ENCODE measurements at places on chromosomes 4 and X.

GRCh38 chrX:129493643-129494042, 29.6 kb downstream of the SMARCA1 start:
- DNase-seq = peak; percentile 66

DNA sequence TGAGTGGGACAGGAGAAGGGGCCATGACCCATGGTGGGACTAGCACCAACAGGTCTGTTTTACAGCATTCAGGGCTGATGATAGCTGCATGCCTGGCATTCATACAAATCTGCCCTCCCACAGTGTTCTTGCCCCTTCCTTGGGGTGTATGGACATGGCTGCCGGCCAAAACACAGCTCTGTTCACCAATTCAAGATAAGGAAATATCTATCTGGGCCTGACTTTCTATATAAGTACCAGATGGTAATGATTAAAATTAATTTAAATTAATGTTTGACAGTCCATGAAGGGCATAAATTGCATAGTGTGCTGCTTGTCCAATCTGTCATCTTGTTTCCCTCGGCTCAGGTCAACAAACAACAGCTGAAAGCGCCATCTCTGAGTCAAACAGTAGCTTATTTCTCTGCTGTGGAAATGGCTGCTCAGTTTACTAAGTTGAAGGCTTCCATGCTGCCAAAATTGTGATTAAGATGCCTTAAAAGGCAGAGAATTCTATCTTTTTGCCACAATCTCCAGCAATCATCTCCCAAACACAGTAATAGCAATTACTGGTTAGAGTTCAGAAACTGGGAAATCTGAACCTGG, 67.0 kb upstream of the TSPAN7 start:
- no peak for DNase-seq

DNA sequence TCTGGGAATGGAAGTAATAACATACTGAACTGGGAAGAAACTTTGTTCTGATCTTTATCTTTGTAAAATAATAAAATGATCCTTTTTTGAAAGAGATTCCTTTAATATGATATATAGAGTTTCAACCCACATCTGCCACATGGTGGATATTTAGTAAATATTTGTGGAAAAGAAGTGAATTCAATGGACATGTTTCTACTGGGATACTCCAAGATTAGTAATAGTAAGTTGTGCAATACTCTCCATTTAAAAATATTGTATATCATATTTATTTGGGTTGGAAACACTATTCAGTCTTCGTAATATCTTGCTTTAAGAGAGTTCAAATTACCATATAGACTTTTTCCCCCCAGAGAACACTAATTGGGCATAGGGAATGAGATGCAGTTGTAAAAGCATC, 17.8 kb upstream of the ARSJ start:
- DNase-seq = no peak

GRCh38 chrX:133630362-133630761, 215.1 kb upstream of the GPC4 start:
- no peak for DNase-seq

GRCh38 chr4:9988933-9989332, 32.4 kb downstream of the SLC2A9 start:
- DNase-seq = no peak

DNA sequence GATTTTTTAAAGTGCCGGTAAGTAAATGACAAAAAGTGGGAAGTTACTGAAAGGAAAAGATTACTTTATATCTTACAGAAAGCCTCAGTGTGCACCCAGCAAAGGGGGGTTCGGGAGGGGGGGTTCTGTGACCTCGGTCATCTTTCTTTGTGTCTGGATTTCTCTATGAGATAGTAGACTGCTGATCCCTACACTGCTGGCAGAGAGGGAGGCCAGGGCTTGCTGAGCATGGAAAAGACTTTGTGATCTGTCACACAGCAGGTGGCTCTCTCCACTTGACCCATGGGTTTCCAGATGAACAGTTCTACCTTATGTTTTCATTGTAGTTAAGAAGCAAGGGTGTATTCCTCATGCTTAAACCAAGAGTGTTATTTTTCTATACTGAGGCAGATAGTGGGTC, 475.6 kb downstream of the PCDH10 start:
- DNase-seq = no peak

GRCh38 chr4:7365462-7366179, 69.1 kb downstream of the PSAPL1 start:
- DNase-seq = no peak

DNA sequence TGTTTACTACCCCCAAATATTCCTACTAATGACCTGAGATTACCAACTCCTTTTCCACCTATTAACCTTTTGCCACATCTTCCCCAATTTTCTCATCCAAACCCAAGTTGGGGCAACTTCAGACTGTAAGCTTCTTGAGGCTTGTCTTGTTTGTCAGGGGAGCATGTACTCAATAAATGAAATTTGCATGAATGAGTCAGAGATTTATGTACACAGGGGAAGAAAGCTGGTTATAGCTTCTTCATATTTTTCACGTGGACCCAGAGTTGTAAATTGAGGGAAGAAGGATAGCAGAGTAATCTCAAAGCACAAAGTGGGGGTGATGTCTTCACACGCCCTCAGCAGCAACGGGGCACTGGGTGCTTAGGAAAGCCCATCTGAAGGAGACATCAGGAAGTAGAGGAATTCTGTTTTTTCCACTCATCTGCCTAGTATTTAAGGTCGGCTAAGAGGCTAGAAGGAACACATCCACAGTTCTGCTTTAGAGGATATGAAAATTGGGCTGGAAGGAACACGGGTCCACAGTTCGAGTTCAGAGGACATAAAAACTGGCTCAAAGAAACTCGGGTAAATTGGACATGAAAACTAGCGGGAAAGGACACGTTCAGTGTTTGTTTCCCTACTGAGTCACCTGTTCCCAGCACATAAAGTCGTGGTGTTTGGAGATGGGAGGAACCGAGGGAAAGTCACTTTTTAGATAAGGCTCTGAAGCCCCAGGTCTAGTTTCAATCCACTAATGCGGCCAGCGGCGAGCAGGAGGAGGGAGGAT, 696 bp upstream of the CA5B start:
- DNase-seq = peak; percentile 46

GRCh38 chrX:48617542-48618340, 20.4 kb downstream of the WDR13 start:
- peak; percentile 56 for DNase-seq

DNA sequence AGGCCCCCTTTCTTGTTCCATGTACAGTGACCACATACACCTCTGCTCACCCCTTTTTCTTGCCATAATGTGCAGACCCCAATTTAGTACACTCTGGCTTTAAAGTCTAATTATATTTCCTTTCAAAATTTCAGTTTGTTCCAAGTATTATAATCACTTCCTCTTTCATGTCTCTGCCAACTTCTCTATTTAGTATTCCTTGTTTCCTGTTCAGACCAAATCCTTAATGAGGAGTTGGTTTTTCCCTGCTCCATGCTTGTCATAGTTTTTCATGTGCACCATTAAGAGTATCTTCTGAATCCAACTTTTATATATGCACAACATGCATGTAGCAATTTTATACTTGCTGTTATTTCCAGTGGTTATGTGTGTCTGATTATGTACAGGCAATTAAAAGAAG, 32.3 kb downstream of the USP53 start:
- no peak for DNase-seq

DNA sequence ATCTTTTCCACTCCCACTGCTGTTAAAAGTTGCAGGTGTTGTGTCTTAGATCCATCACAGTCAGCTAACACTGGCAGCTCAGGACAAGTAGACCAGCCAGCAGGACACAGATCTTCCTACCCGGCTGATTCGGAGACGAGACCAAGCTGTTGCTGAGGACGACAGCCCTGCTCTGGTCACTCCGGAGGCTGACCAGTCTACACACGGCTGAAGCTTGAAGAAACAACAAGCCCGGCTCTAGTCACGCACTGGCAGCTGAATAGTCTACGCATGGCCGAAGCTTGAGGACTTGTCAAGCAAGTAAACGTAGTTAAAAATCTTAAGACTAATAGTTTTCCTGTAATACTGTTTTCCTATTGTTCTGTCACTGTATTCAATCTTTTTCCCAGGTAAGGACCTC, 1.8 kb downstream of the ACOX3 start:
- DNase-seq = peak; percentile 35

GRCh38 chr4:110418641-110419040, 57.3 kb upstream of the ENPEP start:
- no peak for DNase-seq

- no peak for DNase-seq
Measured at GRCh38 chr4:82789025-82789776, 9.4 kb downstream of the SCD5 start.

DNA sequence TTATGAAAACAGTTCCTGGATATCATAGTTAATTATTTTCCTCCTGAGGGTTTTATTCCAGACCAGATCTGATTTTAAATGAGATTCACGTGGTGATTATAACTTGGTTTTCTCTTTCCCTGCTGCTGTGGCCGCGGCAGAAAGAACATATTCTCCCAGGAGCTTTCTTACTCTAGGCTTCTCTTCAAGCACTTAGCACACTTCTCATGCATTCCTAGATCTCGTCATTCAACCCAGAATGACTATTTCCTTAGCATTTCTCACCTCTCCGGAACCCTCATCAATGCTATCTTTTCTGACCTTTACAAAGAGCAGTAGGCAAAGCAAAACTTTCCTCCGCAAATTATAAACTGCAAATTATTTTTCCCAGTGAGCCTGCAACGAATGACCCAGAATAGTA, 122.9 kb downstream of the GPAT3 start:
- no peak for DNase-seq

DNA sequence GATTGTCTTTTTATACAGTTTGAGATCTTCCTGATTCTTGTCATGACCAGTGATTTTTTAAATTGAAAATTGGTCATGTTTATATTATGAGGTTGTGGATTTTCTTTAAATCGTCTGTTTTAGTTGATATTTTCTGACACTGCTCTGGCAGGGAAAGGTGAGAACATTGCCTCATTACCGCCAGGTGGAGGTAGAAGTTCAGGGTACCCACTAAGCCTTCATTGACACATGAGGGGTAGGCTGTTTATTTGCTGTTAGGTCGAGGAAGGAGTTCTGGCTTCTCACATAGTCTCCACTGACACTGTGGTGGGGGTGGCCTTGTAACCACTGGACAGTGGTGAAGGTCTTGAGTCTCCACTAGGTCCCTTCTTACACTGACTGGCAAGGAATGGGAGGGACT, 117.6 kb upstream of the GPR101 start:
- no peak for DNase-seq

DNA sequence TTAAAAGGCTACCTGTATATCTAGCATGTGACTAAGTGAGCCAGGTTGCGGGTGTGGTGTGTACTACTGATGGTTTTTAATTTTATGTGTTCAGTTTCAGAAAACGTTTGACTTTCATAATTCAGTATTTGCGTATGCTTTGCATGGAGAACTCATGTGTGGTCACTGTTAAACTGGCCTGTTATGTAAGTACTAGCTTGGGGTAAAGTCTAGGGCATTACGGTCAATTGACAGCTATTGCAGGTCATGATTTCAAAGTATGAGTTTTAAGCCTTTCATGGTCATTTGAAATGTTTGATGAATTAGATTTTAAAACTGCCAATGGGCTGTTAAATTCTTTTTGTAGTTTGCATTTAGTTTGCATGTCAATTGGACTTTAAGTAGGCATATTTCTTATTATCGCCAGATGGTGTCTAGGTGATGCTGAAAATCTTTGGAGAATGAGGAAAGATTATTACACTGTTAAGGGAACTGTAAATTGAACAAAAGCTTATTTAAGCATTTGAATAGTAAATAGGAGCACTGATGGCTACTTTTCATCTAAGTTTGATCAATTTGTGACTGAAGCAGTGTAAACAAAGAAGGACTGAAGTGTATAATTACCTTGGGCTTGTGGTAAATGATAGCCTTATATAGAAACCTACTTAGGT, 563.4 kb downstream of the DACH2 start:
- DNase-seq = no peak

DNA sequence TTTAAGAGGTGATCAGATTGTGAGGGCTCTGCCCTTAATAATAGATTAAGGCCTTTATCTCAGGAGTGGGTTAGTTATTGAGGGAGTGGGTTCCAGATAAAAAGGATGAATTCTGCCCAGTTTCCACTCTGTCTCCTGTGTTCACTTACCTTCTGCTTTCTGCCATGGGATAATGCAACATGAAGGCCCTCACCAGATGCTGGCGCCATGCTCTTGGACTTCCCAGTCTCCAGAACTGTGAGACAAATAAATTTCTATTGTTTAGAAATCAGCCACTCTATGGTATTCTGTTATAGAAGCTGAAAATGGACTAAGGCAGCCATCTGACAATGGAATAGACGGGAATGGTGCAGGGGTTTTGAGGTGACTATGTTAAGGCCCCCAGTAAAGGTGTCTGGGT, 6.9 kb upstream of the RELL1 start:
- DNase-seq = no peak

- no peak for DNase-seq
Measured at GRCh38 chrX:123170546-123170945, 13.5 kb upstream of the GRIA3 start.

- no peak for DNase-seq
Measured at GRCh38 chr4:25290490-25291067, 22.0 kb upstream of the ZCCHC4 start.

- DNase-seq = no peak
Measured at GRCh38 chrX:154372612-154373022, 1.8 kb downstream of the FLNA start.

- DNase-seq = no peak
Measured at GRCh38 chr4:153207027-153207426, 2.8 kb downstream of the TRIM2 start.

- no peak for DNase-seq
Measured at GRCh38 chrX:110175146-110175545, 142.7 kb downstream of the AMMECR1 start.

DNA sequence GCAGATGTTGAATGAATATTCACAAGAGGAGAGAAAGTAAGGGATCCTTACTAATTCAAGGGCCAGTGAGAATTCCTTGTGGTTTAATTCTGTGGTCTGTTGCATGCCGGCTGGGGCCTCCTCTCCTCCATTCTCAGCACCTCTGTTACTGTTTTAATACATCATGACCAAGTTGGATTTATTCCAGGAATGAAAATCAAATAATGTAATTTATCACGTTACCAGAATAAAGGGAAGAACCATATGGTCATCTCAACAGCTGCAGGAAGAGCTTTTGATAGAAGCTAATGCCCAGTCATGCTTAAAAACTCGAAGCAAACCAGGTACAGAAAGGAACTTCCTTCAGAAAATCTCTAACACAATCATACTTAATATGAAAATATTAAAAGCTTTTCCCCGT, 54.1 kb downstream of the GRK4 start:
- DNase-seq = no peak

GRCh38 chr4:108695062-108695461, 44.7 kb downstream of the OSTC start:
- DNase-seq = no peak

DNA sequence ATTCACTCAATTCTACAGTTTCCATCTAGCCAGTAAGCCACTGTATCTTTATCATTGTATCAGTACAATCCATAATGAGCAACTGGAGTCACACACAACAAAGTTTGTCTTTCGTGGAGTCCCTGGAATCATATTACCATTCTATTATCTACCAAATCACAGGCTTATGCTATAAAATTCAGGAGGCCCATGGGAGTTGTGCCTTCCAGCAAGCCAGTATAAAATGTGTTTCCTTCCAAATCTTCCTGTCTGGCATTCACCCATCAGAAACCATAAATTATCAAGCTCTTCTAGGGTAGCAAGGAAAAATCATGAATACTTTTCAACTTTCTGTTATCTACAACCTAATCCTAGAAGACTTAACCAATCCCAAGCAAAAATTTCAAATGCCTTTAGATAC, 1383.3 kb upstream of the PCDH7 start:
- DNase-seq = no peak

GRCh38 chr4:75042601-75043208, 109.8 kb downstream of the PARM1 start:
- no peak for DNase-seq

- no peak for DNase-seq
Measured at GRCh38 chr4:60314416-60314815, 885.7 kb upstream of the ADGRL3 start.
